ENCODE measurements at places on chromosomes 6 and 20.

- peak; percentile 33 for DNase-seq
Observed at GRCh38 chr6:132669690-132670291, 10.8 kb upstream of the TAAR1 start.

GRCh38 chr6:39422238-39422637 lies 99.7 kb upstream of the KCNK16 start:
- no peak for DNase-seq

- no peak for DNase-seq
Observed at GRCh38 chr6:79864001-79864400, 83.4 kb downstream of the ELOVL4 start.

- DNase-seq, result no peak
Observed at GRCh38 chr6:74991573-74992332, 214.1 kb downstream of the COL12A1 start.

DNA sequence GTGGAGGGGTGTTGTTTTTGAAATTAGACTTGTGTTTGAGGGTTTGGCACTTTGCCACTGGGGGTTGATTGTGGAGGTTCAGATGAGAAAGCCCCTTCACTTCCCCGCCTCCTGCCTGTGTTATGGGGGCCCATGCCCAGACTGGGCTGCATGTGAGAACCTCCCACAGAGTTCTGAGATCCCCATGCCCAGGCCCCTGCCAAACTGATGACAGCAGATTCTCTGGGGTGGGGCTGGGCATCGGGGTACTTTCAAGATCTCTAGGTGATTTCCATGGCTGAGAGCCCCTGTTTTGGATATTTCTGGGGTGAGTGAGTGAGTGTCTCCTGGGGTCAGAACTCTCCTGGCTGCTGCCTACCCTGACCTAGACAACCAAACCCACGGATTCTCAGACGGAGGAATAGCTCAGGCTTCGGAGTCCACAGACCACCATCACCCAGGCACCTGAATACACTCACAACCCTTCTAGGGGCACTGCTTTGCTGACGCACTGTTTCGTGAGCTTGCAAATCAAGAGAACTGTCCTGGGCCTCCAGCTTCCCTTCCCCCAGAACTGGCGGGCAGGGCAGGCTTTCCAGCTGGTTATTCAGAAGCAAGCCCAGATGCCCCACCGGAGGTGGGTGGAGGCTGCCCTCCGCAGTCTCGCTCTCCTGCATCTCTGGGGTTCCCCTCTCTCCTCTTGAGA lies 6.3 kb downstream of the BCAS1 start:
- DNase-seq, result no peak

DNA sequence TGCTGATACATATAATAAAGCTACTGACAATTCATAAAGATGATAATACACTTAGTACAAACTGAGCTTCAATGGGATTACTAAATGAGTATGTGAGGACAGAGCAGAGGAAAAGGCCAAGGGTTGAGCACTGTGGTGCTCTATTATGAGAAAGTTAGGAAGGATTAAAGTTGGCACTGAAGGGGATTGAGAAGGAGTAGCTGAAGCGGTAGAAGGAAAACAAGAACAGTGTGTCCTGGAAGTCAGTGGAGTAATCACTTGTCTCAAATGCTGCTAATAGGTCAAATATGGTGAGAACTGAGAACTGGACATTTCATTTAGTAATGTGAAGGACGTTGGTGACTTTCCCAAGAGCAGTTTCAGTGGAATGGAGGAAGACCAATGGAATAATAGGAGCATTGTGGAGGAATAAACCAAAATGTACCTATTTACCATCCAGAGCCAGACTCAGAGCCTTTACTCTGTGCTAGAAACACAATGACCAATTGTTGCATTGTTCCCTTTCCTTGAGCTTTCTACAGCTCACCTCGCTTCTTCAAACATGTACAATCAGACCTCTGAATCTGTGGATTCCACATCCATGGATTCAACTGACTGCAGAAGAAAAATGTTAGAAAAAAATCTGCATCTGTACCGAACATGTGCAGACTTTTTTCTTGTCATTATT lies 255.9 kb downstream of the LAMA2 start:
- DNase-seq, result no peak

DNA sequence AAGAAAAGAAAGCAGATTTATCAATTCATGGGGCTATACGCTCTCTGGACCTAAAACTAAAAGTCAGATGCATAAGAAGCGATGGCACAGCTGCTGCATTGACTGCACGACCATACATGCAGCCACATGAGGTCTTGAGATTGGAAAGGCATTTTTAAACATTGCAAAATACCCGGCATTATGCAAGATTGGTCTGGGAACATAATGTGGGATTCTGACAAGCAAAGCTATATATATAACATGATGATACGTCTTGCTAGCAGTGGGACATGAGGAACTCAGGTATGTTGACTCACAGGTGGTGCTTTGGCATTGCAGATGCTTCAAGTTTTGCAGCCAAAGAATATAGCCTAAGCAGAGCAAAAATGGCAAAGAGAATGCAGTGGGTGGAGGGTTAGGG lies 55.1 kb downstream of the SAMD3 start:
- DNase-seq, result no peak

GRCh38 chr6:52994839-52995088 lies 320 bp downstream of the GSTA4 start:
- peak; percentile 57 for DNase-seq

GRCh38 chr6:56841381-56841749 lies 113.5 kb upstream of the BEND6 start:
- no peak for DNase-seq

GRCh38 chr6:10316373-10316721 lies 98.5 kb downstream of the TFAP2A start:
- peak; percentile 73 for DNase-seq

GRCh38 chr6:29916741-29917140 lies 25.6 kb upstream of the HLA-A start:
- DNase-seq, result no peak

GRCh38 chr6:69801225-69801624 lies 4.4 kb upstream of the LMBRD1 start:
- DNase-seq, result no peak

- no peak for DNase-seq
Observed at GRCh38 chr20:9032758-9033157, 36.1 kb upstream of the PLCB4 start.

DNA sequence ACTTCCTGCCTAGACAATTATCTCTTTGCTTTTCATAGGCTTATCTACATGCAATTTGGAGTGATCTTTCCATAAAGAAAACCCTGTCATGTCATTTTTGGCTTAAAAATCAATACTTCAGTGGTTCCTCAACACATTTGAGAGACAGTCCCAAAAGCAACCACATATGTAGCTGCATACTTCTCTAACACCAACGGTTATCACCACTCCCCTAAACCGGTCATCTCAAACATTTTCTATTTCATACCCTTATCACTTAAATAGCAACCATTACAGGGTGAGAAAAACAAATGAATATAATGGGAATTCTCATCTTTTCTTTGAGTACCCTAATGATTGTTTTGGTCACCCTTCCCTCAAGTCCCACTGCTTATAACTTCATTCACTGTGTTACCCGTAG lies 5.1 kb downstream of the GLO1 start:
- DNase-seq, result no peak

DNA sequence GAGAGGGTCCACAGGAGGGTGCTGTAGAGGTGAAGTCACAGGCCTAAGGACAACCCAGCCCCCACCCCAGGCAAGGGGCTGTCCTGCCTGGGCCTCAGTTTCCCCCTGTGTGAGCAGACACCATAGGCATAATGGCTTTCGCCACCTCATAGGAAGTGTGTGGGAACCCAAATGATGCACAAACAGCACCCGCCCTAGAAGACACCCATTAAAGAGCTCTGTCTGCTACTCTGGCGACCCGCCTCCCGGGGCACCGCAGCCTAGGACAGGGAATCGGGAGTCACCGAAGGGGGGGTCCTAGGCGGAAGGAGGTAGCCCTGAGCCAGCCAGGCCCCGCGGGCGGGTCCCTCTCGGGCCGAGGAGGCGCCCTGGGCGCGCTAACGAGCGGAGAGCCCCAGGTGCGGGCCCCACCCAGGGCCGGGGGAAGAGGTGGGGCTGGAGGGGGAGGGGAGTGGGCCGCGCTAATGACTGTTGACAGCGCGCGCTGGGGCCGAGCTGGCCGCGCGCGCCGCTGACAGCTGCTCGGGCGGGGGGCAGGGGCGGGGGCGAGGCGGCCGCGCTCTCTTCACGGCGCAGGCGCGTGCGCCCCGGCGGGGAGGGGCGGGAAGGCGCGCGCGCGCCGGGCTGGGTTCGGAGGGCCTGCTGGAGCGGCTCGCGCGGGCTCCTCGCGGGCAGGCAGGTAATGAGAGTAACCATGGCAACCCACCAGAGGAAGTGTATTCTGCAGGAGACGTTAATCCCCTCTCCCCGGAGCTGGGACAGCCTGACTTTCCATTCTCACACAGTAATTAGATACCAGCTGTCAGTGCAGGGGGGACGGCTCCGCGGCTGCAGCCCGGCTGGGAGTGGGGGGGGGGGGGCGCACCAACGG lies 48.9 kb downstream of the NOL4L start:
- DNase-seq, result peak; percentile 78

DNA sequence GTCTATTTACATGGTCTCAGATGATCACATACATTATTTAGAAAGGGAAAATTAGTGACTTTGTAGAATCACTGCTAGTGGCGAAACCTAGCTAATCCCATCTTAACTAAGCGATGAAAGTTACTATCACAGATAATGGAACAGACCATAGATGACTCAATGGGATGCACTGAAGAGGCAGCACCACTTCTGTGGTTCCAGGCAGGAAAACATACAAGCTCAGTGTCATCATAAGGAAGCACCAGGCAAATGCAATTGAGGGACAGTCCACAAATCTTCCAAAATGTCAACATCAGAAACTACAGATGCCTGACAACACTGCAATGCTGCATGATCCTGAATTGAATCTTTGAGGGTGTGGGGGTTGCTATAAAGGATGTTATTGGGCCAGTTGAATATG lies 15.9 kb upstream of the SNAI1 start:
- no peak for DNase-seq

DNA sequence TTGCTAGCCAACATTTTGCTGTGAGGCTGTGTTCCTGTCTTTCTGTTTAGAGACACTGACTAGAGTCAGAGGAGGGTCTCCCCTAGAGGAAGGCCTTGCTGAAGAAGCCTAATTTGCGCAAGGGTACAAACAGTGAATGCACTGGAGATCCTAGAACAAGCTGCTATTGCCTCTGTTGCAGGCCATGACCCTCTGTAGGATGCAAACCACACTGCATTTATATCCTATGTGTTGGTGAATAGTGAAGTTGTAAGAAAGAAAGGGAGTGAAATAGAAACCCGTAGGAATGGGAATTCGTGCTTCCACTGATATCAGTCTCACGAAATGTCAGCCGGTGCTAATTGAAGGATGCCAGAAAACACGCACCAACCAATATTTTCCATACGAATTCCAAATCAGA lies 88.2 kb downstream of the GJA1 start:
- DNase-seq, result no peak

DNA sequence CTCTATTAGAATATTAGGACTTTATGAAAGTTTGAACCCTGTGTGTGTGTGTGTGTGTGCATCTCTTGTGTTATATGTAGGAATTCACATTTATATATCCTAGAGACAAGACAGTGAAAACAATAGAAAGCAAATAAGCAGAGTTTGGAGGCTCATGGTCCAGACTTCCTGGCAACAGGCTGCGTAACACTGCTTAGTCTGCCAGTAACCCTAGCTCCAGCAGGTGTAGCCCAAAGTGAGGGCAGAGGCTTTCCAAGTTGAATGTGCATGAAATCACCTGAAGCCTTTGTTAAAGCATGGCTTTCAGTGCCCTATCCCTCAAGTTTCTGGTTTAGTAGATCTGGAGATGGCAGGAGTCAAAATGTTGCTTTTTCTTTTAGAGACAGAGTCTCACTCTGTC lies 569.9 kb downstream of the KIF16B start:
- no peak for DNase-seq

GRCh38 chr6:39215640-39216158 lies 13.6 kb downstream of the KCNK5 start:
- no peak for DNase-seq

- DNase-seq, result no peak
Observed at GRCh38 chr6:153814136-153814535, 224.9 kb upstream of the OPRM1 start.

- DNase-seq, result no peak
Observed at GRCh38 chr6:149138089-149138488, 179.4 kb upstream of the TAB2 start.

GRCh38 chr20:18879262-18879661 lies 65.7 kb downstream of the SCP2D1 start:
- no peak for DNase-seq

DNA sequence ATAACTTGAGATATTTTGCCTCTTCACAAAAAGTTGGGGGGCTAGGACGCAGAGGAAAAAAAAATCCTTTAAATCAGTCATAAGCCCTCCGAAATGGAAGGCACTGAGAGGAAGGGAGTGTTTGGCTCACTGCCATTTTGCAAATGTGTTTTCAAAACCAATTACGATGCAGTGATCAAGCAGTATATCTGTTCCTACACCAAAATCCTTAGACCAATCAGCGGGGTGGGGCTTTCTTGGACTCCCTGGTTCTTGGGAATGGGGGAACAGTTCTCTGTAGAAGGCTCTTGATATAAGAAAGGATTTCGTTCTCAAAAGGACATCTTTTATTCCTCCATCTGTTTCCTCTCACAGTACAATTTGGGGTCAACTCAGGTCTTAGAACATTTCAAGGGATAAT lies 478.6 kb upstream of the JARID2 start:
- no peak for DNase-seq

DNA sequence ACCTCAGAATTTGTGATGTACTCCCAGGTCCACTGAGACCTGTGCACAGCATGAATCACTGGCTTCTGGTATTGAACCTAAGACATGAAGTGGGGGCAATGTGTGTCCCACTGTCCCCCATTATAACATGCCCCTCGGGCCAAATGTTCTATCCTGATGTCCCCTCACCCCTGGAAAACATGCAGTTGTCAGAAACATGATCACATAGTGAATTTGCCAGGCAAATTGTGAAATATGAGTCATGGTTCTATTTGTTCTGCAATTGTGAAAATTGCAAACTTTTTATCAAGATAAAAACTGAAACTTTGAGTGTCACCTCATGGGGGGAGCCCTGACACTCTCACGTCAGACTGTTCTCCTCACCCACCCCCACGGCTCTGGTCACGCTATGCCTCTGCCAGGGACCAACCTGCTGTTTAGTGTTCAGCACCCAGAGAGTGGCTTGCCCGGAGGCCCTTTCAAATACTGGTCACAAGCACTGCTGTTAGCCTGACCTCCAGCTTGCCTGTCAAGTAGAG lies 305.3 kb downstream of the CLIC5 start:
- no peak for DNase-seq

DNA sequence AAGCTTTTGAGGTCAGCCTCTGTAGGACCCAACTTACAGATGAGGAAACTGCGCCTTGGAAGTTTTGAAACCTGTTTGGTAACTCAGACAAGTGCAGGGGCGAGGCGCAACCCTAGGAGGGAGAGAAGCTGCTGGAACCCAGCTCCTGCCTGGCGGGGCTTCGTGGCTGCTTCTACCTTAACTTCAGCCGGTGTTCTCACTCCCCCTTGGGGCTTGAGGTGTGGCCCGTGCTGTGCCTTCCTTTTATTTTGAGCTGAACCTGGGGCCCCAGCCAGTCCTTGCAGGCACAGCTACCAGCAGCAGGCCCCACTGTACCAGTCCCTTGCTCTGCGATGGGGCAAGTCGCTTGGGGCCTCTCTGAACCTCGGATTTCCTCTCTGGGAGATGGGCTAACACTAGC lies 12.0 kb downstream of the RBM38 start:
- DNase-seq, result no peak

- no peak for DNase-seq
Observed at GRCh38 chr20:42309050-42309449, 690.9 kb upstream of the CHD6 start.

GRCh38 chr6:50815436-50816114 lies 3.1 kb upstream of the TFAP2B start:
- no peak for DNase-seq
